Neural progenitor cell (in vitro differentiated cells): ENCODE measurements at places on chromosomes 1 and 21. TPM values are rescaled to one million over a fixed set of nuclear protein-coding genes. Genes with fewer than 3 reads are reported as not detected.
A peak's percentile ranks its signal among the peaks of the same experiment; 100 is the strongest.

Gene FASLG
- not detected in 2 replicates for total RNA-seq

Gene INSRR
- not detected in 2 replicates for total RNA-seq

Gene ACKR1
- 0.74 TPM in 1 of 2 replicates, not detected in the other for total RNA-seq

Gene RGS18
- total RNA-seq: not detected in 2 replicates

Gene EPHA10
- 0.53 TPM in 1 of 2 replicates, not detected in the other for total RNA-seq

GRCh38 chr21:17250778-17251241 is 262.0 kb upstream of the CXADR start:
- no peak for DNase-seq

GRCh38 chr1:21811875-21812305 is at the start of gene LDLRAD2:
TSS of gene LDLRAD2 (plus strand) at chr1:21812265. CDS start at chr1:21812452, 187 bp downstream.
- no peak for DNase-seq

- peak; percentile 32 for DNase-seq
Measured at GRCh38 chr1:51957618-51958017, 32.9 kb downstream of the RAB3B start.

- no peak for DNase-seq
Measured at GRCh38 chr1:30273021-30273325, 450.4 kb downstream of the MATN1 start.

DNA sequence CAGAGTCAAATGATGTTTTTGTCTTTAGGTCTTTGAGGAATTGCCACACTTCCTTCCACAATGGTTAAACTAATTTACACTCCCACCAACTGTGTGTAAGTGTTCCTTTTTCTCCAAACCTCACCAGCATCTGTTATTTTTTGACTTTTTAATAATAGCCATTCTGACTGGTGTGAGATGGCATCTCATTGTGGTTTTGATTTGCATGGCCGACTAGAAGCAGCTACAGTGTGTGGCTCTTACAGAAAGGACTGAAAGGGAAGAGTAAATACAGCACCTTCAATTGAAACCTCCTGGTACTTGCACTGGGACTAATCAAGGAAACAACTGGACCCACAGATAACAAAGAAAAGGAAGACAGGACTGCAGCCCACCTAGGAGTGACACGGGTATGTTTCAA is 668.0 kb upstream of the RGS18 start:
- DNase-seq: no peak

DNA sequence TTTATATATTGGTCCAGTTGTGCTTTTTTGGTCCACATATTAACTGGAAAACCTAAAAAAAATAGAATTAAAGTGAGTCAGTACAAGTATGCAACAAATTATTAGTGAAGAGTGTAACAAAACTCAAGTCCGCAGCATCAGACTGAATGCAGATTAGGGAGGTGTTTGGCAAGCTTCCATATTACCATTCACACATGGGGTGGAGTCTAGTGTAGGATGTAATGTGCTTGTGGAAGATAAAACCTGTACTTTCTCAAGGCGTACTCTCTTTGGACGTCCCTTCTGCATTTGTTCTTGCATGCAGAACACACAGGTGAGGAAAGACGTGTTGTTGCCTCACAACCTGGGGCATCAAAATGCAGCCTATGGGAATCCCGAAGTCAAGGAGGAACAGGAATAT is 668.7 kb downstream of the MRPL39 start:
- no peak for DNase-seq
